Effector memory CD4-positive, alpha-beta T cell (primary cell): ENCODE measurements at places on chromosomes 1 and 21.

DNA sequence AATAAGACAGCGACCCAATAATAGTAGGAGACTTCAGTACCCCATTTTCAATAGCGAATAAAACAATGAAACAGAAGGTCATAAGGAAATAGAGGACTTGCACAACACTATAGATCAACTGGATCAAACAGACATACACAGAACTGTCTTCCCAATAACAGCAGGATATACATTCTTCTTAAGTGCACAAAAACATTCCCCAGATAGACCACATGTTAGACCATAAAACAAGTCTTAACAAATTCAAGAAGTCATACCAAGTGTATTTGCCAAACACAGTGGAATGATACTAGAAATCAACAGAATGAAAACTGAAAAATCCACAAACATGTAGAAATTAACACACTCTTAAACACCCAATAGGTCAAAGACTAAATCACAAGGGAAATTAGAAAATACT, 78.0 kb downstream of the LBR start:
- no peak for DNase-seq

GRCh38 chr21:33403128-33403785, at the start of gene IFNGR2:
Gene IFNGR2 (plus strand): TSS chr21:33403413. CDS start chr21:33403544, 131 bp downstream.
- DNase-seq: peak; percentile 25

- no peak for DNase-seq
Observed at GRCh38 chr1:247079141-247079874, 697 bp upstream of the ZNF670 start.

GRCh38 chr1:91753878-91754277, 132.1 kb downstream of the TGFBR3 start:
- no peak for DNase-seq

- DNase-seq: no peak
Observed at GRCh38 chr1:228297822-228298221, 90.0 kb downstream of the OBSCN start.

DNA sequence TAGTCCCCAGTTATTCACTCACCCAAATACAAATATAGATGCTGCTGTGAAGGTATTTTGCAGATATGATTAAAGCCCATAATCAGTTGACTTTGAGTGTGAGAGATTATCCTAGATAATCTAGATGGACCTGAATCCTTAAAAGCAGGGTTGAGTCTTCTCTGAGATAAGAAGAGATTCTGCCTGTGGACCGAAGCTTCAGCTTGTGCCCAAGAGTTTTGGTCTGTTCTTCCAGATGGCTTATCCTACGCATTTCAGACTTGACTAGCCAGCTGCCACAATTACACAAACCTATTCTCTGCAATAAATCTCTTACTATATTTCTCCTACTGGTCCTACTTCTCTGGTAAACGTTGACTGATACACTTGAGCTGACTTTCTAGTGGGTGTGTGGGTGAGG, 145.1 kb downstream of the KCNJ6 start:
- no peak for DNase-seq

GRCh38 chr1:28341591-28341990, 12.8 kb downstream of the MED18 start:
- DNase-seq: no peak

DNA sequence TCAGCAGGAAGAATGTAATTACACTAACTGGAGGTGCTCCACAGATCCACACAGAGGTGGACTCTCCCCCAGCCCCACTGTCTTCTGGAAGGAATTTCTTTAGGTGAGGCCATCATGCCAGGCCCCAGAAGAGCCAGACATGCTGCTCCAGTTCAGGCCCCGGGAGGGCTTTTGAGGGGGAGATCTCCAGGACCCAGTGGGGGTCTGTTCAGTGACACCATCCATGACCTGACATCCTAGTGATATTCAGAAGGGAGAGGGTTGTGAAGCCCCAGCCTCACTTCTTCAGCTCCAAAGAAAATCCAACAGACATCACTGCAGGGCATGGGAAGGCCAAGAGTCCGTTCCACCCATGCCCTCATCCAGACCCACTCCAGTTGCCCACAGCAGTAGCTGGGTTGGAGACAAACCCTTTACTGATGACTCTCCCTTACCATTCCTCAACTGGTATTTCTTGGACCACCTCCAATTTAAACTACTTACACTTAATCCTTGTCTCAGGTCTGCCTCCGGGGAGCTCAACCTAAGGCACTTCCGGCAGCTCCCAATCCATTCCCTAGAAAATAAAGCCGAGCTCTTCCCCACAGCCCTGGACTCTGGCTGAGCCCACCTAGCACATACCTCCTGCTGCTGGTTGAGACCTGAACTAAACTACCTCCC, 39.2 kb downstream of the CSMD2 start:
- DNase-seq: no peak

DNA sequence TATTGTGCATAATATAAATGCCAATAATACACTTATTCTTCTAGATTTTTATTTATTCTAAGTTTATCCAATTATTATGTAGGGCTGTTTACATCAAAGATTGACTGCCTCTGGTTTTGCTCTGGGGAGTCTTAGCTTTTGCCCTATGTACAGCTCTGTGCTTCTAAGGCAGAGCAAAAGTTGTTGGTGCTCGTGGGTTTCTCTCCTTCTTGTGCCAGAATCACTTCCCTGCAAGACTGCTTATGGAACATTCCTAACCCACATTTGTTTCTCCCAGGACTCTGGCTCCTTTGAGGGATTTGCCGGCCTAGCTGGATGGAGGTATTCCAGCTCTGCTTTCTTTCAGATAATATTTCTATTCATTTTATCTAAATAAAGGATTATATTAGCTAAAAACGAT, 849.1 kb downstream of the USP25 start:
- DNase-seq: no peak

GRCh38 chr1:180193141-180194047, 36.7 kb upstream of the LHX4 start:
- no peak for DNase-seq

- DNase-seq: no peak
Observed at GRCh38 chr21:27192281-27192949, 225.5 kb upstream of the ADAMTS5 start.
